ENCODE measurements at places on chromosomes 7 and 10.
A peak's percentile ranks its signal among the peaks of the same experiment; 100 is the strongest.

- peak; percentile 69 for DNase-seq
These were observed 842 bp upstream of the SKIDA1 start for GRCh38 chr10:21526188-21526859.

DNA sequence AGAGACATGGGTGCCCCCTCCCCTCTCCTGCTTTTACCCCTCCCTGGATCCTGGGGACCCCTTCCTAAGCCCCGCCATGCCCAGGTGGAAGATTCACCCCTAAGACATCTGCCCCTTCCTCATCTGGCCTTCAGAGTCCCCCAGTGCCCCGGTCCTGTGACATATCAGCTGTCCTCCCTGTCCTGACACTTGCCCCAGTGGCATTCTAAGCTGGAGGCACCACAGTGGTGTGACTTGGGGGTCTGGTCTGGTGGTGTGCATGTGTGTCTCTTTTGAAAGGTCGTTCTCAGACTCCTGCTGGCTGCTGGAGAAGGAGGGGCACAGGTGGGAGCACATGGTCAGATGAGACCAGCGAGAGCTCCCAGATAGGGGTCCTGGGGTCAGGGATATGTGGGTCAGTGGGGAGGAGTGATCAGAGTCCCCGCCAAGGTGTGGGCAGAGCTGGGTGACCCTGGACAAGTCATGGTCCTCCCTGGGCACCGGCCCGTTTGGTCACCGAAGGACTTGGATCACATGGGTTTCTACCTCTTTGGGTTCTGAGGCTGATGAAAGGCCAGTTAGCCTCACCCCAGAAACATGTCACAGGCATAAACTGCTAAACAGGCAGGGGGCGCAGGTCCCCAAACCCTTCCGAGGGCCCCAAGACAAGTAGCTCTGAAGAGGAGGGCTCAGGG lies 645 bp upstream of the TFR2 start:
- no peak for DNase-seq

GRCh38 chr7:45099891-45100760 lies 11.4 kb upstream of the NACAD start:
- DNase-seq, result no peak

GRCh38 chr7:55209366-55209765 lies 155.8 kb upstream of the LANCL2 start:
- no peak for DNase-seq

- DNase-seq, result peak; percentile 15
These were observed 569 bp downstream of the ZNF316 start for GRCh38 chr7:6637544-6638229.

- no peak for DNase-seq
These were observed 9.9 kb downstream of the SGMS1 start for GRCh38 chr10:50613726-50614443.

DNA sequence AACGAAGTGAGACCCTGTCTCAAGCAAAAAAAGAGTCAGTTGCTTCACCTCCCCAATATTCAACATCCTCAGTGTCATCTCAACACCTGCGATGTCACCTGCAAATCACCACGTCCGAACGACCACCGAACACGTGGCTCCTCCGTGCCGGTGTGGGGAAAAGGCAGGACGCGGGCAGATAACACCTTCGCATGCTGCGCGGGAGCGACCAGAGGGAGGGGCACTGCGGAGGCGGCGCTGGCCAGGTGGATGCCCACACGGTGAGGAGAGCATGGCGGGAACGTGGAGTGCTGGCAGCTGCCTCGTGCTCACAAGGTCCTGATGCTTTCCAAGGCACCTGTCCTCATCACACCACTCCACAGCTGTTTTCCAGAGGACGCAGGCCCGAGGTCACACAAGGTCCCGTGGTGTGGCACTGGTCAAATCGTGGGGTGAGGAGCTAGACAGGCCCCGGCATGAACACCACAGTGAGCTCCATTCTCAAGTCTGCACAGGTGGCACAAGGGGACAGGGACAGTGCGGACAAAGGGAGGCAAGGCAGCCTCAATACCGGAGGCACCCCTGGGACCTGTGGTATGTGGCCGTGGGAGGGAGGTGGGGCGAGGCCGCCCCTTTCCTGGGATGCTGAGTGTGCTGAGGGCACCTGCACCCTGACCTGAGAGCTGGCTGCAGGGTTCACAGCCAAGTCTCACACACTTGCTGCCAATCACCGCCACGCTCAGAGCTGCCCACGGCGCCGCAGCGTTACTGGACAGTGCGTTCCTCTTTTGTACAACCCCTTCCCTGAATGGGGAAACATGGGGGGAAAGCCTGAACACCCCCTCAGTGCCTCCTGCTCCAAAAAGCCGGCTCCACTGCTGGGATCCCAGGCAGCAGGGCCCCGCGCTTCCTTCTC lies 13.0 kb downstream of the TUBGCP2 start:
- no peak for DNase-seq

DNA sequence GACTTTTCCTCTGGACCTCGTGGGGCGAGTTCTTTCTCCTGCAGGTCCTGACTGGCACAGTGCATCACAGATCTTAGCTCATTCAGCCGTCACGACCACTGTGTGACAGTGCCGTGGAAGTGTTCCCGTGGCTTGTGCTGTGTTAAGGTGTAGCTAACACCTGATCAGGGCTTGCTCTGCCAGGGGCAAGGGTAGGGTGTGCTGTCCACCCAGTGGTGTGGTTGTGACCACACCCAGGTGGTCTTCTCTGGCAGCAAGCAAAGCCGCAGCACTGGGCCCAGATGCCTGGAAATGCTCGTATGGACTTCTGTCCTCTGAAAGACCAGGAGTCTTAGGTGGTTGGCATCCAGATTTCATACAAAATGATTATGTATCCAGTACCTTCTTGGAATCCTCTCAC lies 86.2 kb downstream of the GLRX3 start:
- no peak for DNase-seq

GRCh38 chr7:128833946-128834325 lies 3.7 kb downstream of the FLNC start:
- DNase-seq, result no peak

DNA sequence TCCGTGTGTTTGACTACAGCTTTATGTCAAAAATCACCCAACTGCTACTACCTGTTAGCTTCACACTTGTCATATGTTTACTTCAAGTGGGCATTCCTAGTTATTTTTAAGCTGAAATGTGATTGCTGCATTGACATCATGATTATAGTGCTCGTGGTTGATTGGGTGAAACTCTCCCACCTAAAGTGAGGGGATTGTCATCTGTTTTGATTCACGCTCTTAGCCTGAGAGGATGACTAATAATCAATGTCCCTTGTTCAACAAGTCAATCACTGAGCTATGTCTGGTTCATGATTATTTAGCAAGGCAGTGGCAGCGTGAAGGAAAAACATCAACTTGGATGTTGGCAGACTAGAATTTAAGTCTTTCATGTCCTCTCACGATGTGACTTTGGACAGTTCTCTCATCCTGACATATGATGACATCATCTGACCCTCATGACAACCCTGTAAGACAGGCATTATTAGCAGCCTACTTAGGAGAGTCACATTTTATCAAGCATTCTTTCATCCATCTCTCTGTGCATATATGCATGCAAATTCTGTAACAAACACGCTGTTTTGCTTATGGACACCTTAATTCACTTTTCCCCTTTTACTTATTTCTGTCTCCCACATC lies 352.6 kb upstream of the ZMIZ1 start:
- no peak for DNase-seq

GRCh38 chr10:127386606-127387327 lies 162.3 kb upstream of the NPS start:
- DNase-seq, result no peak

DNA sequence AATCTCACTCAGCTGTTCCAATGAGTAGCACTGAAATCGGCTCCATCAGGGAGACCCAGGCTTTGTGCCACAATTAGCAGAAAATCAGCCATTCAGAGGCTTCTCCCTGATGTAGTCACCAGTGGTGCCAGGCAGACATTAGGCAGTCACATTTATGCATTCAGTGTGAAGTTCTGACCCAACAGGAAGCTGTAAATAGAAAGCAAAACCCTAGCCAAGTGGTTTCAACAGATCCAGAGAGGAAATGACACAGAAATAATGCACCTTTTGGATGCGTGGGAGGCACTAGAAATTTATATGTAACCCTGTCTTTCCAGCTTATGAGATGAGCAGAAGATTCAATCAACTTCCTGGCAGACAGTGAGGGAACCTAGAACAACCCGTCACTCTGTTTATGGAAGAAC lies 186.4 kb downstream of the PDE1C start:
- DNase-seq, result peak; percentile 77

- no peak for DNase-seq
These were observed 102.8 kb upstream of the TNS3 start for GRCh38 chr7:47684728-47685127.

- no peak for DNase-seq
These were observed 4.9 kb downstream of the OPN4 start for GRCh38 chr10:86659161-86659691.

DNA sequence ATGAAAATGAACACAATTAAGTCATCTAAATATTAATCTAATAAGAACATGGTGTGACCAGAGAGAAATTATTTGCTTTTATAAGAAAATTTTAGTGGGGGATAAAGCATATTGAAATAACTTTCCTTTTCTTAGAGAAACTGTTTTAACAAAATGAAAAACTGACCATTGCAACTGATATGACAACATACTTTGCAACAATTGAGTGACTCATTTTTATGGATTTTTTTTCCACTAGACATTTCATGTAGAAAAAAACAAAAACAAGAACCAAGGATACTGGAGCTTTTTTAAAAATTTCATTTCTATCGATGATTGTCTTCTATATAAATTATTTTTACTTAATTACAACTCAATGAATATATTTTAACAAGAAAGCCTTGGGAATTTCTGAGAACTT lies 90.0 kb downstream of the C1GALT1 start:
- DNase-seq, result peak; percentile 9

DNA sequence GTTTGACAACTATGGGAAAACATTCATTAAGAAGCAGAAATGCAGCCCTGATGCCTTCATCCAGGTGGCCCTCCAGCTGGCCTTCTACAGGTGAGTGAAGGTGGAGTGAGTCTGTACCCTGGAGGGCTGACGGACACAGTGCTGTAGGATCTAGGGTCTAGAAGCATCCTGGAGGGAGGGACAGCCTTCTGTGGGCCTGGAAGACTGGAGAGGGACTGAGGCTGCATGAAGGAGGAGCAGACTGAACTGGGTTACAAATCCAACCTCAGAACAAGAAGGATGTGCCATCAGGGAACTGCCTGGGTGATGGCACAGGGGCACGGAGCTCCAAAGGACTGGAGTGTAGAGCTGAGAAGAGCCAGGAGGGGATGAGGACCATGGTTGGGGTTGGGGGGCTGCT lies 27.5 kb upstream of the C10orf53 start:
- no peak for DNase-seq

DNA sequence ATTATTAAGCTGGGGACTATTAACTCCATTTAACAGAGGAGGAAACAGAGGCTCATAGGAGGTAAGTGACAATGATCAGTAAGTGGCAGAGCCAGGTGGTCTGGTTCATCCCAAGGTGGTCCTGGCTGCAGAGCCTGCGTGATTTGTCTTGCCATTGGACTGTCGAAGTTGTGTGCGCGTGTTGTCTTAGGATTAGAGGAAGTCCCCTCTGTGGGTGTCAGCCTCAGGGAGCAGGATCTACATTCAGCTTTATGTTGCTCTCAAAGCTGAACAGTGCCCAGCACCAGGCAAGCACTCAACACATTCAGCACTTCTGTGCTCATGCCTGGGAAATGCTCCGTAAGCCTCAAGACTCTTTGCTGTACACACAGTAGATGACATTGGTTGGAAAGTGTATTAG lies 139.5 kb downstream of the HERPUD2 start:
- no peak for DNase-seq

All from iris pigment epithelial cell (primary cell).